D341Med (cell line): ENCODE measurements at places on chromosomes 1 and 21.
A peak's percentile ranks its signal among the peaks of the same experiment; 100 is the strongest.

DNA sequence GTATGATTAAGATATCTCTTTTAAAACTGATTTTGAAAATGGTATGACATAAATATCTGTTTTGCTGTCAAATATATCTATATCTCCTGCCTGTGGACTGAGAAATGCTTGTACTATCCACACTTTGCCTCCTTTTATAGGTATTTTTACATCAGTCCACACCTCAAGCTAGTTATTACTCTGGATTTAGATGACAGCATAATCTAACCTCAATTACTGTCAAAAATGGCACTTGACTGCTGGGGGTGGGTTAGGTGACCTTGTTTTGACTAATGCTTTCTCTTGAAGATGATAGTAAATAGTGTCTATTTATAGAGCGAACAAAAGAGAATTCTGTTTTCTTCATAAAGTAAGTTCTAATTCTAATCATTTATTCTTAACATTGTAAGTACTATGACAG is 9.1 kb downstream of the ADGRL2 start:
- no peak for DNase-seq

DNA sequence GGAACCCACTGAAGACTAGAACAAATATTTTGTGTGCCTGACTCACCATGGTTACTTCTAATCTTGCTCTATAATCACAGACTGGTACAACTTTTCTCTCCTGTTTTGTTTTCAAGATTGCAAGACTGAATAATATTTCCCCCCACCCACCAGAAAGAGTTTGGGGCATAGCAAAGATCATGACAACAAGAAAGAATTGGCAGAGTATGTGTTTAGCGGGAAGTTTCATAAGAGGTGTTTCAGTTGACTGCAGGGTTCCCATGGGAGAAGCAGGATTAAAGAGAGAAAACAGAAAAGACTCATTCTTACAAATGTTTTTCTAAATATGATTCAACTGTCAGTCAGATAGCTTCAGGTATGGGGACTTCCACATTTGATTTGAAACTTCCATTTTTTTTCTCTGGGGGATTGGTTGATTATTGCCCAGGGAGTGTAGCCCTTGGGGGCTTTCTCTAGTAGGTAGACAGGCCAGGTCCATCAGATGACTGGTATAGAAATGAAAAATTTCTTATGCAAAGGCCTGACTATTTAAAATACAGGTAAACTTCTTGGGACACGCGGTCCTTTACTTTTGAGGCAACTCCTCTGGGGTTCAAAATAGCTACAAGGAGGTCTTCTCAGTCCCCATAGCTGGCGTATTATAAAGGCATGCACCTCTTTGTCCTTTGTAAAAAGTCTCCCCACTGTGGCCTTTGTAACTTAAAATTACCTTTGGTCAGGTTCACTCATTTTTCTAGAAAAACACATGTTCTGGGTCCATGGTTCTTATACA is 13.9 kb downstream of the OR14I1 start:
- DNase-seq, result no peak

- no peak for DNase-seq
These were observed 18.4 kb upstream of the FRRS1 start for GRCh38 chr1:99784809-99785255.

DNA sequence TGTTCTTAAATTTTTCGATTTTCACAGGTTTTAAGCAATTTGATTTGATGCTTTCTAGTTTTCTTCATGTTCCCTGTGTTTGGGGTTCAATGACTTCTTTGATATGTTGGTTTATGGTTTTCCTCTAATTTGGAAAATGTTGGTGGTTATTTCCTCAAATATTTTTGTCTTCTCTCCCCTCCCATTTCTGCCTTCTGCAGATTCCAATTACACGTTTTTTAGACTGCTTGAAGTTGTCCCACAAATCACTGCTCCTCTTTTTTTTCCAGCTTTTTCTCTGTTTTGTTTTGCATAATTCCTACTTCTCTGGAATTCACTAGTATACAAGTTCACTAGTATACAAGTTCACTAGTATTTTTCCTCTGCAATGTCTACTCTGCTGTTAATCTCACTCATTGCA is 61.3 kb downstream of the FAF1 start:
- no peak for DNase-seq

DNA sequence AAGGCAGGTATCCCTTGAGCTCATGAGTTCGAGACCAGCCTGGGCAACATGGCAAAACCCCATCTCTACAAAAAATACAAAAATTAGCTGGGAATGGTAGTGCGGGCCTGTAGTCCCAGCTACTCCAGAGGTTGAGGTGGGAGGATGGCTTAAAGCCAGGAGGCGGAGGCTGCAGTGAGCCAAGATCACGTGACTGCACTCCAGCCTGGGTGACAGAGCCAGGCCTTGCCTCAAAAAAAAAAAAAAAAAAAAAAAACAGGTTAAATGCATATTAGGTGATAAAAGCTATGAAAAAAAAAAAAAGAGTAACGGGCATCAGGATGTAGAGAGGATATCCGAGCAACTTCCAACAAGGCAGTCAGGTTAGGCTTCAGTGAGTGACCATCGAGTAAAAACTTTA is 2.8 kb upstream of the SRRM1 start:
- no peak for DNase-seq

GRCh38 chr1:8908388-8909151 is 30.1 kb upstream of the ENO1 start:
- no peak for DNase-seq

- DNase-seq, result no peak
These were observed 21.8 kb upstream of the APOBEC4 start for GRCh38 chr1:183674886-183675285.

DNA sequence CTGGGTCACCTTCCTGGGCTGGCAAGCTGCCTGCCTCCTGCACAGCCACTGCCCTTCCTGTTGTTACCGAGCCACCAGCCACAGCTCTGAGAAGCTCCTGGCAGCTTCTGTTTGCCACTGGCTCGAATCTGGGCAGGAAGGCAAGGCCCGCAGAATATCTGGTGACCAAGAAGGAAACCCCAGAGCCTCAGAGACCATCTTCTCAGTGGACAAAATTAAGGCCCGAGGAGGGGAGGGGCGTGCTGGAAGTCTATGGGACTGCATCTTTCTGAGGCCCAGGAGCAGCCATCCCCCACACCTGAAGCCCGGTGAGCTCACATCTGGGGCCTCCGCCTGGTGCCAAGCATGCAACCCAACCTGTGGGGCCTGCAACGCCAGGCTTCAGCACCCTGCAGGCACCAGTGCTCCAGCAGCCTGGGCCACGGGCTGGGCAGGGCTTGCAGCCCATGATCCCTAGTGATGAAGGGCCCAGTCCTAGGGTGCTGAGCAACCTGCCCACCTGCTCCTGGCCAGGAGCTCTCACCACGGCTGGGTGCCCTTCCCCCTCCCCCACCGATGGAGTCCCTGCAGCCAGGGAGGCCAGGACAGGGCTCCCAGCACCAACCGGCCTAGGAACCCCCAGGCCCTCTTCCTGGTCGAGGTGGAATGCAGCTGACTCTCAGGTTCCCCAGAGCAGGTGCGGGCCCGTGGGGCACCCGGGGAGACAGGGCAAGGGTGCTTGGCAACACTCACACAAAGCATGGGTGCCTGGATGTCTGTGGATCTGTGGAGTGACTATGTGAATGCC is 879 bp downstream of the CPTP start:
- DNase-seq, result no peak

DNA sequence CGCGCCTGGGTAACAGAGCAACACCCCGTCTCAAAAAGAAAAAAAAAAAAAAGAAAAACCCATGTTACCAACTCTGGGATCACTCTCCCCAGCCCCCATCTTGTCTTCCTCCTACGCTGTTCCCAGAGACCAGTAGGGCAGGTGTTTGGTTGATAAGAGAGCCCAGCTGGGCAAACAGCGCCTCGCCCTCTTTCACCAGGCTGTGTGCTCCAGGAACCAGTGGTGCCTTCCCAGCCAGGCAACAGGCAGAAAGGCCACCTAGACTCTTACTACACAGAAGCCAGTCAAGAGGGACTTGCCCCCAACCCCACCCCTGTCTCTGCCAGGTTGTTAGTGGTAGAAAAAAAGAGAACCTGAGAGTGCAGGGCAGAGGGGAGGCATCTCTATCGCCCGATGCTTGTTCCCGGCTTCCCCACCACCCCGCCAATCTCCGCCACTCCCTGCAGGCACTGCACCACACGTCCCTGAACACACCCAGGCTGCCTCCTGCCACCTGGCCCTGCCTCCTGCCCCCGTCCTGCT is 14.0 kb upstream of the CTRC start:
- no peak for DNase-seq

GRCh38 chr1:97157991-97158390 is 436.4 kb downstream of the PTBP2 start:
- DNase-seq, result no peak

DNA sequence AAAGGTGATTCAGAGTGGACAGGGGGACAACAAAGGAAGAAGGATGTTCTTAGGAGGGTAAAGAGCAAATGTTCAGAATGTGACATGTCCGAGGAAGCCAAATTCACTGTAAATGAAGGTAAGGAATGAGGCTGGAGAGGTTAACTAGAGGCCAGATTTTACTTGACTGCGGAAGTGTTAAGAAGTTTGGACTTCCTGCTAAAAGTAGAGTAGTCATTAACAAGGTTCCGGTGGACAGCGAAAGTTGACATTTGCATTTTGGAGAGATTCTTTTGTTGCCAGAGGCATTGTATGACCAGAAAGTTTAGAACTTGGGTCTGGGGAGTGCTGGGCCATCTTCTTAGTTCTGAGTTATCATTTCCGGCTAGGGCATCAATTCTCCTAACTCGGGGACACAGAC is 7.2 kb upstream of the ERRFI1 start:
- no peak for DNase-seq

DNA sequence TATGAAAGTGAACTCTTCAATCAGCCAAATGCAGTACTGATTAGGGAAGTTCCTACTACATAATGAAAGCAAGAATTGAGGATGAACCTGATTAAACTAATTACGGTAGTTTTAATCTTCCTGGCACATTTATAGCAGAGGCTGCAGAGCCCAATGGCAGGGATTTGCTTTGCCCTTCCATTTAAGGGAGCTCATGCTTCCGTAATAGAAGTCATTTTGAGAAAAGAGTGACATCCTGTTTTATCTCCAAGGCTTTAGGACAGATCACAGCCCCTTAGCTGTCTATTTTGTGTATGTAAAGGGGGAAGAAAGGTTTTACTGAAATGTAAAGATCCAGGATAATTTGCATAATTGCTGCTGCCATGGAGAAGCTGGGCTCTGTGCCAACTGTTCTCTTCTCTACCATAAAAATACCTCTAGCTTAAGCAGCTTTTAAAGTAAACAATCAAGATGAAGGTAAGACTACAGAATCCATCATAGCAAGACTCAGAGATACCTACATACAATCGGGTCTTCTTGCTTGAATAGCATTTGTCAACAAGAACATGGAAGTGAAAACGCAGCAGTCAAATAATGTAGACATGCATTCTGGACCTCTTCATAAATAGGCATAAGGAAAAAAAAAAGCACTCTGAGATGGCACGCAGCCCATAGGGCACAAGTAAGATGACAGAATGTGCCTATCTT is 62.5 kb downstream of the ASH1L start:
- peak; percentile 76 for DNase-seq

GRCh38 chr1:20126041-20126805 is 6.9 kb upstream of the PLA2G2D start:
- DNase-seq, result peak; percentile 3

- DNase-seq, result no peak
These were observed 1329.5 kb upstream of the B3GALT2 start for GRCh38 chr1:194515916-194516315.

DNA sequence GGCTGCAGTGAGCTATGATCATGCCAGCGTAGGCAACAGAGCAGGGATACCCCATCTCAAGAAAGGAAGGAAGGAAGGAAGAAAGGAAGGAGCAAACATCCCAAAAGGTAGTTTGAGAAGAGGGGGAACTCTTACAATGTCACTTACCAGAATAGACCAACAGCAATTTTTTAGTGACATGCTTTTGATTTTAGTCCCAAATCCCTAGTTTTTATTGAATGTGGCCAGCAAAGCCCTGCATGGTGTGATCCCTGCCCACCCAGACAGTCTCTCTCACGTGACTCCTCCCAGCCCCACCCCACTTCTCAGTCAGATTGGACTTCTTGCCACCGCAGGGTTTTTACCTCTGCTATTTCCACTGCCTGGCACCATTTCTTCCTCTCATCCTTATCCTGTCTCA is 39.8 kb upstream of the HNRNPU start:
- DNase-seq, result no peak

- DNase-seq, result no peak
These were observed 310.1 kb downstream of the USH2A start for GRCh38 chr1:216113181-216113580.

DNA sequence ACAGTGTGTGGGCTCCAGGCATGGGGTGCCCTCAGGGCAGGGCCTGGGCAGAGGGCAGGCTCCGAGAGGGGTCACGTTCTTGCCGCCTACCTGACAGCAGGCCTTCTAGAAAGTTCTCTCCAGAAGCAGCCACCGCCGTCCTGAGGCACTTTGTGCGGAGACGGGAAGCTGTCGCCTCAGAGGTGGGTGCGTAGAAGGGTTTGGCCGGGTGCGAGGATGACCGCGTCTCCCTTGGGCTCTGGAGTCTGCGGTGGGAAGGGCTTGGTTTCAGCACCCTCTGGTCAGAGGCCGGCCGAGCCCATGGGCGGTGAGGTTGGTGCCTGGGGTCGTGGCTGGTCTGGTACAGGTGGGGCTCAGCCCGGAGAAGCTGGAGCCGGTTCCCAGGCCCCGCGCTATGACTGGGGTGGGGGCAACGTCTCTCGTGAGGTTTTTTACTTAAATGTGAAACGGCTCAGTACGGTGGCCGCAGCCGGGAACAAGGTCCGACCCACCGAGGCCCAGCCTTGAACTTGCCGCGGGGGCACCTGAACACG is 10.1 kb upstream of the TTLL10 start:
- DNase-seq, result no peak

DNA sequence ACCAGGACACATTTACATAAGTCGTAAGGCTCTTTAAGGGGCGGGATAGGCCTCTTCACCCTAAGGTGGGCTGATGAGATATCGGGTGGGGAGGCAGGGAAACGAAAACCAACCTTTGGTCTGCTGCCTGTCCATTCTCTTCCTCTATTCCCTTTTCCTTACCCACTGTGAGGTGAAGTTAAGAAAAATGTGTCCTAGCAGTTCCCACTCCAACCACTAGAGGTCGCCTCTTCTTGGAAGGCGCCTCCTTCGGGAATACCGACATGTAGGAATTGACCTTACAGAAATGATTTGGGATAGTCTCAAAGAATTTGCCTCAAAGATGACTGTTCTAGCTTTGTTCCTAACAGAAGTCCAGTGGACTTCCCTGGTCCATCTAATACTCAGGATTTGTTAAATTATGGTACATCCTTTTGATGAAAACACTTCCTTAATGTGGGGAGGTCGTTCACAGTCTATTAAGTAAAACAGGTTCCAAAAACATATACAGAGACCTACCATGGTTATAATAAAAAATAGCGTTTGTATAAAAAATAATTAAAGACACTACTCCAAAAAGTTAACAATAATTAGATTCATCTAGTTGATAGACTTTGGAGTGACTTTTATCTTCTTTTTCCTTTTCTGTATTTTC is 14.1 kb downstream of the AZIN2 start:
- DNase-seq, result peak; percentile 63

GRCh38 chr1:147719711-147720225 is 40.6 kb downstream of the GJA5 start:
- DNase-seq, result no peak

GRCh38 chr1:231847612-231848397 is 221.2 kb downstream of the DISC1 start:
- no peak for DNase-seq

- peak; percentile 77 for DNase-seq
These were observed 79.8 kb downstream of the ST6GALNAC3 start for GRCh38 chr1:76154206-76154956.

- DNase-seq, result peak; percentile 7
These were observed 101.7 kb downstream of the BCAR3 start for GRCh38 chr1:93579891-93580290.
